ENCODE measurements at places on chromosomes 1 and 21. TPM values are rescaled to one million over a fixed set of nuclear protein-coding genes. Genes with fewer than 3 reads are reported as not detected.

The COL6A1 gene
- 5.5 TPM for total RNA-seq

The UMODL1 gene
- not detected for total RNA-seq

The CLIC6 gene
- 0.52 TPM for total RNA-seq

The INTS11 gene
- total RNA-seq = 124 TPM

The CRB1 gene
- not detected for total RNA-seq

The PAQR6 gene
- 2.5 TPM for total RNA-seq

The OR6K3 gene
- total RNA-seq = not detected

The SPATA46 gene
- not detected for total RNA-seq

The VANGL2 gene
- 0.06 TPM for total RNA-seq

The ADORA1 gene
- total RNA-seq = not detected

The HES3 gene
- not detected for total RNA-seq

The LCE2A gene
- not detected for total RNA-seq

The NBL1 gene
- total RNA-seq = 41.1 TPM

The LPGAT1 gene
- total RNA-seq = 29.3 TPM

The KLHDC7A gene
- total RNA-seq = not detected

All from activated CD8-positive, alpha-beta memory T cell treated with anti-CD3 and anti-CD28 coated beads for 36 hours (primary cell).